ENCODE measurements at places on chromosomes 7 and 10.

- DNase-seq, result no peak
Observed at GRCh38 chr10:131247873-131248272, 63.6 kb downstream of the TCERG1L start.

GRCh38 chr7:141024668-141025067 lies 9.9 kb upstream of the MRPS33 start:
- no peak for DNase-seq

GRCh38 chr7:30411897-30412296 lies 66.7 kb downstream of the NOD1 start:
- no peak for DNase-seq

DNA sequence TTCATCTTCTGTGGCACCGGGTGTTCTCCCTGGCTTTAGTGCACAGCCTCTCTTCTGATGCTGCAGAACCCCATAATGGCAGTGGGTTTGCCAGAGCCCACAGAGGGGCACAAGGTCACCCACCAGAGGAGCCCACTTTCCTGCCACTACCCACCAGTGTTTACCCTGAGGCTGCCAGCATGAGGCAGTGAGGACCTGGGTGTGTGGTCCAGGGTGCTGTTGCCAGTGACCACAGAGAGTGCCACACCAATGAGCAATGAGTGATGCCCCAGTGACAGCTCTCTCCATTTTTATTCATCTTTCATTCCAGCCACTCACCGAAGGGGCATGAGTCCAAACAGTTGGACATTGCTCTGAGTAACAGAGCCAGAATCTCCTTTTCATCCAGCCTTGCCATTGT lies 34.8 kb downstream of the MTURN start:
- no peak for DNase-seq

GRCh38 chr10:110501142-110501937 lies 3.6 kb downstream of the DUSP5 start:
- DNase-seq, result peak; percentile 36

- no peak for DNase-seq
Observed at GRCh38 chr7:150939466-150939865, 38.7 kb downstream of the KCNH2 start.

GRCh38 chr10:128741680-128742079 lies 615.5 kb upstream of the MKI67 start:
- no peak for DNase-seq

GRCh38 chr10:29034592-29034991 lies 254.3 kb upstream of the LYZL1 start:
- no peak for DNase-seq

GRCh38 chr10:14860791-14861190 lies 17.9 kb upstream of the SUV39H2 start:
- no peak for DNase-seq

DNA sequence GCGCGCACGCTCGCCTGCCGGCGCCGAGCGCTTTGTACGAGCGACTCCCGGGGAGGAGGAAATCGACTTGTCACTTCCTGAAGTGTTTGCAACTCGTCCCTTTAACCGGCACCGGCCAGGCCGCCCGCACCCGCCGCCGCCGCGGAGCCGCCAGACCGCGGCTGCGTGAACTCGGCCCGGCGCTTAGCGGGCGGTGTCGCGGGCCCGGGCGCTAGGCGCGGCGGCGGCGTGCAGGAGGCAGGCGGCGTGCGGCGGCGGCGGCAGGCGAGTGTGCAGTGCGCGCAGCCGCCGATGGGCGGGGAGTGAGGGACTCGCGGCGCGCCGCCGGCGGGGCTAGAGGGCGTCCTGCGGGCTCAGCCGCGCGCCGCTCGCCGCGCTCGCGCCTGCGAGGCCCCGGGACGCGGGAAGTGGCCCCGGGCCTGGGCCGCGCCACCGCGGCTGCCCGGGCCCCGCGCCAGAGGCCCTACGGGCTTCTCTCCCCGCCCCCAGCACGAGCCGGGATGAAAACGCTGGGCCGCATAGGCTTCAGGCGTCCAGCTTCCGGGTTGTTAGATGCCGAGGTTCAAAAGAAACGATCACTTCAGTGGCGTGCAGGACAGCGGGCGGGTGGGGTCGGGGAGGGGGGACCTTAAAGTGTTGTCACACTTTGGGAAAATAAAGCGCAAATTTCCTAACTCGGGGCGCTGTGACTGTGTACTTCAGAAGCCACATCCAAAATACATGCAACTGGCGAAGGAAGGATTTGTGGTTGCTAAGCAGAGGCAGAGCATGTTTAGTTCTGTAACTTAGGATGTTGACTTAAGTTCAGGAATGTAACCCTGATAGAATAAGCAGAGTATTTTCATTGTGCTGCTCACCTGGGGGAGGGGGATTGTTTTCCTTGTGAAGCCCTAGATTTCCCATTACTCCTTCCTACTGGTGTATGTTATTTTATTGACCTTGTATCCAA lies at the start of gene FAM53B:
Gene FAM53B, minus strand, starts transcription at position 277 of the 949 bp plus-strand sequence. CDS start 37,665 bp downstream, outside the sequence.
- peak; percentile 73 for DNase-seq
